Activated T-cell treated with anti-CD3 and anti-CD28 coated beads for 4 hours (primary cell): ENCODE measurements at places on chromosomes 5 and 9.

DNA sequence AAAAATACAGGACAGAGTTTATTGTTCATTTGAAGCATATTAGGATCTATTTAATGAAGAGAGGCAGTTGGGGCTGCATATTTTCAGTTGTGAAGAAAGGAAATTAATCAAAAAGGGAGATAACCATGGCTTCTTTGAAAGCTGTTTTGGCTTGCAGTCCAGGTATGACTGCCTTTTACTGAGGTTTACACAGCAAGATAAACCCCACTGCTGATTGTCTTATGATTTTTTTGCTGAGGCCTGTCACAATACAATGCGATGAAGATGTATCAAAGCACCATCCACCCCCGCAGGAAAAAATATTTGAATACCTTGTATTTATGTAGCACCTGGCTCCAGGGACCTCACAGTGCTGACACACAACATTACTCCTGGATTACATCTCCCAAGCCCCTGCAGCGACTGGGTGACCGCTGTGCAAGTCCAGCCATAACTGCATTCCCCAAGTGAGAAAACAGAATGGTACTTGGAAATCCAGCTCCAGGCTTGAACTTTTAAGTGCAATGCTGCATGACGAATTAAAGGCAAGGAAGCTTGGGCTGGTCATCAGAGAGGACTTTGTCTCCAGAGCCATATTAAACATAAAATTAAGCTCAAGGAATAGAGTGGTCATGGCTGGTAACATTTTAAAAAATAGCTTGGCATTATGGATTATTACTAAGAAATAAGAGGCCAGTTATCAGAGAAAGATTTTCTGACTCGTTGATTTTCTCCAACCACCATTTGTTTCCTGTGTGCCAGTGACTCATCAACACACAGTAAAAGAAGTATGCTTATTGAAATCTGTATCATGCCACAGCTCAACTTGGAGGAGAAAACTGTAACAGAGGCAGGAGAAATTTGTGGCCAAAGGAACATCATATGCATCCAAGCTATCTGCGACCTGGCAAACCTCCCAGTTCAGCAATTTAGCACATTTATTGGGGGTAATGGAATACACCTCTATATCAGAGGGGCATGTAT, 374.2 kb downstream of the MAN2A1 start:
- no peak for DNase-seq

DNA sequence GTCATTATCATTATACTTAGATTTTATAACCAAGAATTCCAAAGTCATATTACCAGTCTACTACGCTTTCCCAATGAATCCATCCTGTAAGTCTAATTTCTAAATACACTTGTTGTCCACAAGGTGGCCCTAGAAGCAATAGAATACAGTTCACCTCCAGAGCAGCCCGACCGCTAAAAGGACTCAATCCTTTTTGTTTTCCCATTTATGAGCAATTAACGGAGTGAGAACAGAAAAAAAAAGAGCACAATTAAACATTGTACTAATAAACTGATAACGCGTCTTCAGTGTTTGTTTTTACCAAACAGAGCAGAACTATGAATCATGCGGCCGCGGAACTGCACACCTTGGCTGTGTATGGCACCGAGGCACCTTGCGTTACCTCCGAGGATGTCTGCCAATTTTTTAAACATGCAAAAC, 160.7 kb upstream of the DAPK1 start:
- no peak for DNase-seq

DNA sequence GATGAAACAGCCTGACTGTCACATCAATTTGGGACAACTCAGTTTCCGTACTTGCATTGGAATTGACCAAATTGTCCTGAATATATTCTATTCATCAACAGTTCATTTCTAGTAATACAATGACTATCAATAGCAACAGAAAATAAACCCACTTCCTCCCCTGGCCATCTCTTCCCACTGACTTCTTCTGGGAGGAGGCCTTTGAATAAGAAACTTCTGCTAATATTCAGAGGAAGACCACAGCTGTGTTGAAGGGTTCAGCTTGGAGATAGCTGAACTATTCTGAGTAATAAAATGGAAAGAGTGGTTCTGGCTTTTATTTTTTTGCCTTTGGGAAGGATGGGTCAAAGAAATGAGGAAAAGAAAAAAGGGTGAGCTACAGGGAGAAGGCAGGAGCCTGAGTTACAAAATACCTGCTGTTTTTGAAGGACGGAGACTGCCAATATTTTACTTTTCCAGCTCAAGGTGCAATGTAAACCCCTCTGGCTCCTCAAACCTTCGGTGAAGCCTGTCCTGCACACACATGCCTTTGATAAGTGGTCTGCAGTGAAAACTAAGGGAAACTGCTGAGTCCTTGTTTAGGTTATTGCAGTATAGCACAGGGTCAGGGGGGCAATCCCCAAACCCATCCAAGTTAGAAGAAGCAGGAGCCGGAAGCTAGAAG, 29.9 kb downstream of the FYB1 start:
- no peak for DNase-seq

GRCh38 chr5:137679910-137680309, 56.0 kb downstream of the KLHL3 start:
- no peak for DNase-seq

- no peak for DNase-seq
Measured at GRCh38 chr9:110583237-110583636, 3.7 kb upstream of the SVEP1 start.

DNA sequence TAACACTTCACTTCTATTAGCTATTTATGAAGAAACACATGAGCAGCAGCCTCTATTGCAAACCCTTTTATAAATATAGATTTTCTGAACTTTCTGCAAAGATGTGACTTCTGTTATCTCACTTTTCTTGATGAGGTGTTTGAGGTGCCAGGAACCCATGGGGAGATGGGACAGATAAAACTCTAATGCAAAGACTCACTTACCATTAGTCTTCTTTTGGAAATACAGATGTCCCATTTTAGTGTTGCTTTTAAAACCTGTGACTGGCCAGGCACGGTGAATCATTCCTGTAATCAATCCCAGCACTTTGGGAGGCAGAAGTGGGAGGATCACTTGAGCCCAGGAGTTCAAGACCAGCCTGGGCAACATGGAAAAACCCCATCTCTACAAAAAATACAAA, 171.3 kb upstream of the GAS1 start:
- no peak for DNase-seq

GRCh38 chr9:109912726-109913460, 132.9 kb downstream of the PALM2AKAP2 start:
- DNase-seq = no peak

DNA sequence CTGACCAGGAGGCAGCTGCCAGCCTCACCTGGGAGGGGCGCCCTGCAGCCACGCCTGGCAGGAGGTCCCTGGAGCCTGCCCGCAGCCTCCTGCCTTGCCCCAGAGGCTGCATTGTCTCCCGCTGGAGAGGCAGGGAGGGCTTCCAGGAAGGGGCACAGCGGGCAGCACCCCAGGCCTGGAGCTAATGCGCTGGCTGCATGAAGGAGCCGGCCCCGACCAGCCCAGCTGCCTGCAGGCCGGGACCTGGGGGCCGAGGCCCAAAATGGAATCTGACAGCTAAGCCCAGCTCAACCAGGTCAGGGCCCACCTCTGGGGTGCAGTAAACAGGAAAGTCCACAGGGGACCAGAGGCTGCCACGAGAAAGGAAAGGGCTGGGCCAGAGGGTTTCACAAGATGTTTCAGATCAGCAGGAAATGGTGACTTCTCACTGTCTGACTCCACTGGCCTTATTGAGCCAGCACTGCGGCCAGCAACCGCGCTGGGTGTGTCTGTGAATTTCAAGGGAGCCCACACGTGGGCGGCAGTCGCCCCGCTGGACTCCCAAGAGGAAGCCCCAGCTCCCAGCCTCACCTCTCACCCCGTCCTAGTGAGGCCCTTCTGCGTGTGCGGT, 18.6 kb upstream of the NOTCH1 start:
- DNase-seq = no peak

- no peak for DNase-seq
Measured at GRCh38 chr9:23717505-23717904, 108.5 kb downstream of the ELAVL2 start.

- no peak for DNase-seq
Measured at GRCh38 chr9:113311961-113312360, 8.8 kb upstream of the RNF183 start.

DNA sequence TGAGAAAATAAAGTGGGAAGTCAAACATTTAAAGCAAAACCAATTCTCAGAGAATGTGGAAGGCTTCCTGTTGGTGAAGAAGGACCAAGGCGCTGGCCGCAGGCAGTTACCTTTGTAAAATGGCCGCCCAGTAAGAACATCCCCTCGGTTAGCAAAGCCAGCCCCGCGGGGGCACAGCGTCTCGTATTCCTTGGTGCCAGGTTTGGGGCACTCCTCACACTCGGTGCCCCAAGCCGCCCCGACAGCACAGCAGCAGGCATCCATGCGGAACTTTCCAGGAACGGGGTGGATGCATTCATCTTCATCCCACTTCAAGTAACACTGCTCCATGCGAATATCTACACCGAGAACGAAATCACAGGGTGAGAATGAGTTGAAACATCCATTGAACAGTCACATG, 192.8 kb downstream of the FBN2 start:
- DNase-seq = no peak

GRCh38 chr9:134218230-134218629, 53.9 kb upstream of the RNU6ATAC start:
- DNase-seq = no peak

DNA sequence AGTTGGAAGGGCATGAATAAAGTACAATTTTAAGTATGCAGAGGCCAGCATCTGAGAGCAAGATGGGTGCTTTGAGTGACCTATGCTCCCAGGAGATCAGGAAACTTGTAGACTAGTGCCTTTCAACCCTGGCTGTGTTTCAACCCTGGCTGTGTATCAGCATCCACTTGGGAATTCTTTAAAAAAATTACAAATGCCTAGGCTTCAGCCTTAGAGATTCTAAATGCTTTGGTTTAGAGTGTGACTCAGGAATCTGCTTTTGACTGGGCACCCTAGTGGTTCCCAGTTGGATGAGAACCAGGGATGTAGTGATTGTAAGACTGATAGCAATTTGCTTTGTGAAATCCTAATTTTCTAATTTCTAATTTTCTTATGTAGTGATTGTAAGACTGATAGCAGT, 65.6 kb downstream of the RALGPS1 start:
- no peak for DNase-seq

DNA sequence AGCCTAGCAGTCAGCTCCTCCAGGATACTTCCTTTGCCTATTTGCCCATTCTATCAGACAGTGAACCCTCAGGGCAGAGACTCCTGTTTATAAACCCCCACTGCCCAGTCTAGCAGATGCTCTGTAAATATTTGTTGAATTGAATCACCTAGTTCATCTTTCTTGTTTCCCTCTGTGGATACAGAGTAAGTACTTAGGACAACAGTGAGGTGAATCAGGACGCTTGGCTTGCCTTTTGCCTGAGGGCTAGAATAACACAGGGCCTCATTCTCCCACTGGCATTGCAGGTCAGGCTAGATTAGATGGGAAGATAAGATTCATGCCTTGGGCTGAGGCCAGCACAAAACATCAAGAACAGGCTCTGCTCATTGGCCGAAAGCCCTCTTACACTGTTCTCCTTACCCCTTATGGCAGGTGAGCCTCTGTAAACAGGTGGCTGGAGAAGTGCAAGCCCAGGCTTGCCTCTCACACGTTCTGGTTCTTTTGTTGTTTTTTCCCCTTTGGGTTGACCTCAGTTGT, 22.2 kb downstream of the TNFSF8 start:
- no peak for DNase-seq

- no peak for DNase-seq
Measured at GRCh38 chr9:35859310-35859989, 10.8 kb downstream of the OR13J1 start.

- no peak for DNase-seq
Measured at GRCh38 chr5:126778675-126779403, 1.9 kb downstream of the LMNB1 start.
